ENCODE measurements at places on chromosomes 7 and 10.
A peak's percentile ranks its signal among the peaks of the same experiment; 100 is the strongest.

GRCh38 chr7:140646931-140647647 lies 6.5 kb upstream of the DENND2A start:
- DNase-seq, result peak; percentile 73

- no peak for DNase-seq
Observed at GRCh38 chr7:85074016-85074415, 112.8 kb downstream of the SEMA3D start.

GRCh38 chr10:12785415-12785831 lies 216.1 kb downstream of the CCDC3 start:
- DNase-seq, result no peak

- DNase-seq, result peak; percentile 41
Observed at GRCh38 chr10:132827861-132828539, 42.1 kb upstream of the NKX6-2 start.

- no peak for DNase-seq
Observed at GRCh38 chr10:12484002-12484918, 134.9 kb downstream of the CAMK1D start.

- DNase-seq, result no peak
Observed at GRCh38 chr10:4645836-4646235, 180.2 kb upstream of the AKR1E2 start.

GRCh38 chr10:1158066-1158465 lies 101.9 kb downstream of the WDR37 start:
- peak; percentile 25 for DNase-seq

GRCh38 chr7:128872394-128872824 lies 9.8 kb downstream of the ATP6V1F start:
- DNase-seq, result no peak

- DNase-seq, result no peak
Observed at GRCh38 chr7:75979759-75980429, 14.5 kb downstream of the TMEM120A start.

- no peak for DNase-seq
Observed at GRCh38 chr10:558891-559766, 130.3 kb downstream of the DIP2C start.

Data from activated effector memory CD4-positive, alpha-beta T cell treated with anti-CD3 and anti-CD28 coated beads, Interleukin-2, amount 50 U/mL, for 16 hours (primary cell).